Fibroblast of skin of left biceps (primary cell): ENCODE measurements at places on chromosomes 13 and 19.

DNA sequence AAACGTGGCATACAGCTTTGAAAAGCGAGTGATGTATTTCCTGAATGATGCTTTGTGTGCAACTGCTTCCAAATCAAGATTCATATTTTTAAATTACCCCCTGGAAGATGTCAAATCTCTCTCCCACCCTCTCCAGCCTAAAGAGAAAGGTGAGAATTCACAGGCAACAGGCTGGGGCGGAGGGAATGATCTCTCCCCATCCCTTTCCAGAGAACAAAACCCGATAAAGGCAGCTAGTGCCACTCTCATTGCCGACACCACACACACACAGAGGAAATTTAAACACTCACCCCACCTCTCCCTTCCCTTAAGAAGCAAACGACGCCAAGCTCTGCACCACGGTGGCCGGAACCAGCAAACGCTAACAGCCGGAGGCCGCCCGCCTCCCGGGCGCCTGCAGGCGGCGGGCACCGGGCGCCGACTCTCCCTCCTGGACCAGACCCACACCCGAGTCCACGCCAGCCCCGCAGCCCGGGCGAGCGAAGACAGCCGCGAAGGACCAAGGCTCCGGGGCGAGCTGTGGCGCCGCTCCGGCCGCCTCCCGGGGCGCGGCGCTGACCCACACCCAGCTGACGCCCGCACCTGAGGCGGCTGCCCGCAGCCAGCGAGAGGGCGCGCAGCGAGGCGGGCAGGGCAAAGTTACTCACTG, 477 bp downstream of the LNX2 start:
- no peak for DNase-seq

GRCh38 chr13:85537601-85538000, 261.6 kb downstream of the SLITRK6 start:
- DNase-seq: no peak

- no peak for DNase-seq
Observed at GRCh38 chr19:31249217-31249616, 100.0 kb downstream of the TSHZ3 start.

- DNase-seq: no peak
Observed at GRCh38 chr19:31956771-31957392, 388.5 kb upstream of the ZNF507 start.

DNA sequence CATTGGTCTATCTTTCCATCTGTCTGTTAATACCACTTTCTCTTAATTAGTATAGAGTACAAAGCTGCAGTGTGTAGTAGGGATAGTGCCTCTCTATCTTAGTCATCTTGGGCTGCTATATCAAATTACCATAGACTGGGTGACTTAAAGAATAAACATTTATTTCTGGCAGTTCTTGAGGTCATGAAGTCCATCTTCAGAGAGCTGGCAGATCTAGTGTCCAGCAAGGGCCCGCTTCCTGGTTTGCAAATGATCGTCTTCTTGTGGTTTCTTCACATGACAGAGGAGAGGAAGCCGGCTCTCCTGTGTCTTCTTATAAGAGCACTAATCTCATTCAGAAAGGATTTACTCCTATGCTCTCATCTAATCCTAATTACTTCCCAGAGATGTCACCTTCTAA, 6.1 kb downstream of the ZNF700 start:
- no peak for DNase-seq

GRCh38 chr19:496986-497385, 700 bp downstream of the MADCAM1 start:
- DNase-seq: no peak

DNA sequence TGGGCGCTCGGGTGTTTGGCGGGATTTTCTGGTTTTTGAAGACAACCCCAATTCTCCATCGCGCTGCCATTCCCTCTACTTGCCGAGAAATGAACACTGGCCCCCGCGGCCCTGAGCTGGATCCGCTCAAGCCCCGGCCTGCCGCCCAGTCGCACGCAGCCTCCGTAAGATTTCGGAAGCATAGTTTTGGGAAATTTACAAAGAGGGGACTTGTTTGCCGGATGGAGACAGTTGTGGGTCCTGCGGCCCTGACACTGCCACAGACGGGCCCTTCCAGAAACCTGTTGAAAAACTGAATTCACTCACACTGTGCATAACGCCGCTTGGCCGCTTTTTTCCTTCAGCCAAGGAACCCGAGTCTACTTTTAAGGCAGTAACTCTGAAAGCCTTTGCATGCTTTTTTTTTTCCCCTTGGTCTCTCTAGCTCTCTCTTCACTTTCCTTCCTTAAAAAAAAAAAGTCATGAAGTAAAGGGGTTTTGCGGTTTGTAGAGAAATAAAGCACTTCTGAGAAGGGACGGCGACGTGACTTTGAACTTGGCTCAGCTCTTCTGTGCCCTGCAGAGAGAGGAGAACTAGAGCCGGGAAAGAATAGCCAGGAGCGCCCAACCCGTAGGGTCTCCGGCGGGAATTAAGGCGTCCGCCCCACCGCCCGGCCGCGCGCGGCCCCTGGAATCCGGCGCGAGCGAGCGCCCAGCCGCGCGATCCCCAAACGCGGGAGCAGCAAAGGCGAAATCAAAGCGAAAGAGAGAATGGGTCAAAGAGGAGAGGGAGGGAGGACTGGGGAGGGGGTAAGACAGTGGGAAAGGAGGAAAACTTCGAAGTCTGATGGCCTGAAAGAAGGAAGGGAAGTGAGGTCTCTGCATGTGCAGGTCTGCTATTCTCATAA, 3.4 kb upstream of the ZIC2 start:
- no peak for DNase-seq
